ENCODE measurements at places on chromosomes 13 and 19.

DNA sequence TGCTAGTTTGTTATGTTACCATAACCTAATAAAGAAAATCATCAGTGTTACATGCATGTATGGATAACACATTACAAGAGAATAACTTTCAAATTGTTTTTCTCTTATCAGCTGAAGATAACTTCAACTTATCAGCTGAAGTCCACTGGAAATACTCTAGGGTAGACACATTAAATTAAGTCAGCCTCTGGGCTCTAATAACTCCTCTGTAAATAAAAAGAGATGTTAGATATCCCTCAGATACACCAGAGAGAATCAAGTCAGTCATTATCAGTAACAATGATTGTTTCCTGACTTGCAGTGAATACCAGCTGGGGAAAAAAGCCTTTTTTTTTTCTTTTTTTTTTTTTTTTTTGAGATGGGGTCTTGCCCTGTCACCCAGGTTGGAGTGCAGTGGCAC lies 1.6 kb upstream of the KBTBD7 start:
- no peak for DNase-seq

DNA sequence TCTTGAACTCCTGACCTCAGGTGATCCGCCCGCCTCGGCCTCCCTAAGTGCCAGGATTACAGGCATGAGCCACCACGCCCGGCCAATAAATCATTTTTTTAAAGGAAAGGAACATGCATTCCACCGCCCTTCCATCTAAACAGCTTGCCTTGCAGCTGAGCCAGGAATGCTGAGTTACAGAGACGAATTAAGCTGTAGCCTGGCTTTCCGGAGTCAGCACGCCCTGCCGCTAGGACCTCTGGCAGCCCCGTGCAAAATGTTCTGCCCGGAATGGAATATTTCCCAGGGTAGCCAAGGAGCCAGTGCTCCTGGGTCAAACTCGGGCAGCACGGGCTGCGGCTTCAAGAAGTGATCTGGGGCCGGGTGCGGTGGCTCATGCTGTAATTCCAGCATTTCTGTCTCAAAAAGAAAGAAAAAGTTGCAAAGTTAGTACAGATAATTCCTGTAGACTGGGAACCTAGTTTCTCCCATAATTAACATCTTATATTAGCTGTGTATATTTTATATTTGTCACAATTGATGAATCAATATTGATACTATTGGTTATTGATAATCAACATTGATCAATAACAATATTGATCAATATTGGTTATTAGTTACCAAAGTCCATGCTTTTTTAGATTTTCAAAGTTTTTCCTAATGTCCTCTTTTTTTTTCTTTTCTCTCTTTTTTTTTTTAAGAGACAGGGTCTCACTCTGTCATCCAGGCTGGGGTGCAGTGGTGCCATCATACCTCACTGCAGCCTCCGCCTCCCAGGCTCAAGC lies 19.2 kb downstream of the ATCAY start:
- no peak for DNase-seq

DNA sequence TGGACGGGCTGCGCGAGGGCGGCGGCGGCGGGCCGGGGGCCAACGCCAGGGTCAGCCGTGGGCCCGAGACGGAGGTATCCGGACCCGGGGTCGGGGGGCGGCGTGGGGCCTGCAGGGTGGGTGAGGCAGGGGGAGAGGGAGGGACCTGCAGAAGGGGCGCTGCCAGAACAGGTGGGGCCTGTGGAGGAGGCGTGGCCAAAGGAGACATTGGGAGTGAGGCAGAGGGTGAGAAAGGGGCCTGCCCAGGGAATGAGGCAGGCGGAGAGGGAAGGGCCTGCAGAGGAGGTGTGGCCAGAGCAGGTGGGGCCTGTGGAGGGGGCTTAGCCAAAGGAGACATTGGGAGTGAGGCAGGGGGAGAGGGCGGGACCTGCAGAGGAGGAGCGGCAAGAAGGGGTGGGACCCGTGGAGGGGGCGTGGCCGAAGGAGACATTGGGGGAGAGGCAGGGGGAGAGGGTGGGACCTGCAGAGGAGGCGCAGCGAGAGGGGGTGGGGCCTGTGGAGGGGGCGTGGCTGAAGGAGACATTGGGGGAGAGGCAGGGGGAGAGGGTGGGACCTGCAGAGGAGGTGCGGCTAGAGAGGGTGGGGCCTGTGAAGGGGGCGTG lies 4.2 kb downstream of the PRR36 start:
- DNase-seq = no peak

DNA sequence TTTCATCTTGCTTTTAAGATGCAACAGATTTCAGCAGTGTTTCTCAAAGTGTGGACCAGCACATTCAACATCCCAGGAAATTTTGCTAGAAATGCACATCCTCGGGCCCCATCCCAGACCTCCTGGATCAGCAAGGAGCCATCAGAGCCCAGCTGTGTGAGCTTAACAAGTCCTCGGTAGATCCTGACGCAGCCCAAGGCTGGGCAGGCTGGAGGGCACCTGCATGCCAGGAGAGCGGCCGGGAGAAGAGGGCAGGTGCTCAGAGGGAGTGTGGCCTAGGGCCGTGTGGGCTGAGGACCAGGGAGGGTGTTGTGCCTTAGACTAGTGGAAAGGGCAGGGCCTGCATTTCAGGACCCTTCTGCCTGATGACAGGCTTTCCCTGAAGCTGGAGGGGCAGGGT lies 2.2 kb upstream of the MCF2L start:
- DNase-seq = no peak

GRCh38 chr13:48569104-48569666 lies 36.3 kb upstream of the RCBTB2 start:
- DNase-seq = no peak

DNA sequence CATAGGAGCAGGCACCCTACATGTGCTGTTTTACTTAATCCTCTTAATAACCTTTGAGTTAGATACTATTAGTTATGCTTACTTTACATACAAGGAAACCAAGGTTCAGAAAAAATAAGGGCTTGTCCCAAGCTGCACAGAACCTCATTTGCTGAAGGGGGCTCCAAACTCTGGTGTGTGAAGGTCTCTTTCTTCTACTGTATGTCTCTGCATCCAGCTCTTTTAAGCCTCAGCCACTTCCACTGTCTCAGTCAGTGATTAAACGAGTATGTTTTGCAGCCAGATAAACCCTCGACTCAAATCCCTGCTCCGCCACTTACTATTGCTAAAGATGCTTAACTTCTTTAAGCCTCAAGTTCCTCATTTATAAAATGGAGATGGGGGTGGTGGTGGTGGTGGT lies 112.4 kb upstream of the WASF3 start:
- DNase-seq = no peak

GRCh38 chr19:38676023-38676877 lies 28.8 kb downstream of the ACTN4 start:
- no peak for DNase-seq

DNA sequence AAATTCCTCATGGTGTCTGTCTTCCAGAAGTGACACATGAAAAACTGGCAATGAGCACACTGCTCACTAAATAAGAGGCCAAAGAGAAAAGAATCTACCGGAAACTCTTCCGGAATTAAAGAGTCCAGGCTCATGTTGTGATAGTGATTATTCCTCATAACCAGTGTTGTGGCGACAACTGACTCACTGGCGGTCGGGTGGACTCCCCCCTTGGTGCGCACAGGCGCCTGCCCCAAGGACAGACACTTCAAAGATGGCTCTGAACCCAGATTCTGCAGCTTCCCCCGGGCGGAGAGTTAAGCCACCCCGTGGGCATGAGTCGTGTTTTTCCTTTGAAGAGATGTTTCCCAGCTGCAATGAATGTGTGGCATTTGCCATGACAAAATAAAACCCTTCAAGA lies 10.3 kb downstream of the IL17D start:
- DNase-seq = no peak

- DNase-seq = no peak
These were observed 451.5 kb upstream of the SLC10A2 start for GRCh38 chr13:103517768-103518102.

DNA sequence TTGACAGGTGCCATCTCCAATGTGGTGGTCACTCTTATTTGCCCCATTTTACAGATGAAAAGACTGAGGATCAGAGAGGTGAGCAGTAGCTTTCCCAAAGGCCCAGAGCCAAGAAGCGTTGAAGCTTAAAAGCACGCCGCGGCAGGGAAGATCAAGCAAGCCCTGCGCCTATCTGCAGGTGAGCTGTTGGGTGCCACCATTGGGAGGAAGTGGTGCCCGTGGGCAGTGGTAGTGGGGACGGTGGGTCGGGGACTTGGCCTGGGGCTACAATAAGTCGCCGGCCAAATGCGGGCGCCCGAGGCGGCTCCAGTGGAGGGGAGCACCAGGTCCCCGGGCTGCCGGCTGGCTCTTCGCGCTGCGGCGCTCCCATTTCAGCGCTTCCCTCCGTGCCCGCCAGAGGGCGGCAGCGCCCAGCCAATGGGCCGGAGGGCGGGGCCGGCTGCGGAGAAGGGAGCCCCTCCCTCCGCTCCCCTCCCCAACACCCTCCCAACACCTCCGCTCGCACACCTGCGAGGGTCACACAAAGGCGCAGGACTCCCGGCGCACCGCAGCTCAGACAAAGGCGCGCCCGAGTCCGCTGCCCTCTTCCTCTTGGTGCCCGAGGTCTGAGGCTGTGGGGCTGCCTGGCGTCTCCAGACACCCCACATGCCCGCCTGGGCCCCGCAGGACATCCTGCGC lies 744 bp upstream of the POU2F2 start:
- no peak for DNase-seq

DNA sequence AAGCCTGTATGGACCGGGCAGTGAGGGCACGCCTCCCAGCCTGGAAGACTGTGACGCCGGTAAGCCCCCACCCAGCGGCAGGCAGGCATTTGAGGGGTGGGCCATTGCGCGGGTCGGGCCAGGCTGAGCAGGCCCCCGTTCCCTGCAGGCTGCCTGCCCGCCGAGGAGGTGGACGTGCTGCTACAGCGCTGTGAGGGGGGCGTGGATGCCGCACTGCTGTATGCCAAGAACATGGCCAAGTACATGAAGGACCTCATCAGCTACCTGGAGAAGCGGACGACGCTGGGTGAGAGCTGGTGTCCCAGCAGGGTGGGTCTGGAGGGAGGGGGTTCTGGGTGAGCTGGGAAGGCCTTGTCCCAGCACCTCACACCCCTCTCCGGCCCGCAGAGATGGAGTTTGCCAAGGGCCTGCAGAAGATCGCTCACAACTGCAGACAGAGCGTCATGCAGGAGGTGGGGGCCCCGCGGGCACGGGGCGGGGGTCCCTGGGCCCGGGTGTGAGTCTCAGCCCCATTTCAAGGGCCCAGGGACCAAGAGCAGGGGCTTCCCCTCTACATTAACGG lies 7.1 kb downstream of the ARHGAP45 start:
- no peak for DNase-seq

- DNase-seq = no peak
These were observed 63.0 kb downstream of the MAP4K1 start for GRCh38 chr19:38554676-38555141.

- no peak for DNase-seq
These were observed 214.8 kb upstream of the UBL3 start for GRCh38 chr13:30065181-30065580.

GRCh38 chr13:102487330-102487729 lies 85.5 kb upstream of the FGF14 start:
- no peak for DNase-seq

- DNase-seq = no peak
These were observed 2.0 kb downstream of the PTH2 start for GRCh38 chr19:49421039-49421877.
